Activated CD8-positive, alpha-beta T cell treated with anti-CD3 and anti-CD28 coated beads, Interleukin-2, amount 10 ng/mL, durations not matched to agents 7 days and 5 days (primary cell): ENCODE measurements at places on chromosomes 2 and 18. TPM values are rescaled to one million over a fixed set of nuclear protein-coding genes. Genes with fewer than 3 reads are reported as not detected.

GRCh38 chr2:167510071-167510759 lies 621.9 kb downstream of the XIRP2 start:
- no peaks in the 10 kb centered on the region for H3K4me1 ChIP-seq
- H3K36me3 ChIP-seq, result no peaks in the 10 kb centered on the region
- no peak overlapping the region for H3K27ac ChIP-seq
- no peaks in the 10 kb centered on the region for H3K27me3 ChIP-seq
- no peak for DNase-seq

DNA sequence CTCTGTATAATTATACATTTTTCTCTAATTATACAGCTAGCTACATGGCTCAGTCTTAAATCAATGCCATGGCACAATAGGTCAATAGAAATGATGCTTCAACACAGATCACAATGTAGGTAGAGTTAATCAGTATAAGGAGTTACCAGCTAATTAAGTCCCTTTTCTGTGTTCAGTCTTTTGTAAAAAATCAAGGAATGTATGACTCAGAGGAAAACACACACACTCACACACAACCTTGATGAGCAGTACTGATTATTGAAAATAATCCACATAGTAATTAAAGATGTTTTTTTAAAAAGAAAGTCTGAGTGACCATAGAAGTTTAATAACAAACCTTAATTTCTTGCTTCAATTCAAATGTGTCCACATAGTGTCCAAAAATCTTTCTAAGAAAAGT lies 691.3 kb downstream of the LRP1B start:
- no peaks in the 10 kb centered on the region for H3K36me3 ChIP-seq
- H3K27me3 ChIP-seq, result no peaks in the 10 kb centered on the region
- H3K4me1 ChIP-seq, result no peaks in the 10 kb centered on the region
- no peak for DNase-seq
- no peak overlapping the region for H3K27ac ChIP-seq
- H3K4me3 ChIP-seq, result no peak overlapping the region

- no peak overlapping the region for H3K4me3 ChIP-seq
- H3K27ac ChIP-seq, result no peak overlapping the region
- no peaks in the 10 kb centered on the region for H3K4me1 ChIP-seq
- DNase-seq, result no peak
Observed at GRCh38 chr2:153005071-153005730, 286.8 kb downstream of the ARL6IP6 start.

DNA sequence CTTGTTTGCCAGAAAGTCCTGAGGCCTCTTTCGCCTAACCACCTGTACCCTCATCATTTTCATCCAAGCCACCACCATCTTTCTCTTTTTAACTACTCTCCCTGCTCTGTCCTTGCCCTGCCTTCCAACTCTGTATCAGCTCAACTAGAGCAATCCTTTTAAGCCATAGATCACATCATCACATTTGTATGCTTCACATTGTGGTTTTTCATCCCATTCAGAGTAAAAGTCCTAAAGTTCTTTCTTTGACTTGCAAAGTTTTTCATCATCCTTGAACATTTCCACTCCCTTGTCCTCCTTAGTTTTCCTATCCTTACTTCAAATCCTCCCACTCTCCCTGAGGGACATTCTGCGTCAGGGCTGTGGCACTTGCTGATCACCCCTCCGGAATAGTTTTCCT lies 73.9 kb downstream of the SLC39A10 start:
- peaks cover 53% of the 10 kb centered on the region for H3K36me3 ChIP-seq
- no peak for DNase-seq
- H3K27ac ChIP-seq, result peak overlapping the region; percentile 9

DNA sequence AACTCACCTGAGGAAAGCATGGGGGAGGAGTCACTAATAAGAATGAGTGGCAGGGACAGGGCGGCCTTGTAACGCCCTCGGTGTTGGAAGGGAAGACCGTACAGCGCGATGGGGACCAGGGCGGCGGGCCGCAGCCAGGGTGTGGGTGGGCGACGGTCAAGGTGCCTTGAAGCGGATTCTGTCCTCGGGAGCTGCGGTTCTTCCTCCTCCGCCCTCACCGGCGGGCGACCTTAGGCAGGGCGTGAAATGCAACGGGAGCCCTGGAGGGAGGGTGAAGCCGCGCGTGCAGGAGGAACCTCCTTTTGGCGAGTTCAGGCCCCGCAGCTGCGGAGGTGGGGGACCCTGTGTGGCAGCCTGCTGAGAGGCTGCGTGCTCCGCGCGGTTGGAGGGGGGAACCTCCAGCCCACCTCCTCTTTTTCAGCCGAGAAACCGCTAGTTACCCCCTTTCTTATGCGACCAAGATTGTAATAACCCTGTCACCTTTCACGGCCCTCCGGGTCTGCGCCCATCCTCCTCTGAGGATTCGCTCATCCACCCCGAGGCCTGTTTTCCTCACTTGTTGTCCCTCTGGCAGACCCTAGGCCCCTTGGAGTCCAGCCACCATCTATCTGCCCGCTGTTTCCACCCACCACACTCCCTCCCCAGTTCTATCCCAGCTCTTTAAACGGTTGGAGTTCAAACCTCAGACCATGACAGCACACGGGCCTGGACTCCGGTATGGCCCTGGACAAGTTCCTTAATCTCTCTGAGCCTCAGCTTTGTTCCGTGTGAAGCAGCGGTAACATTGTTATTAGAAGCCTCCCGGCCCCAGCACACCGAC lies 823 bp upstream of the RNU2-63P start:
- peak overlapping the region; percentile 98 for H3K4me3 ChIP-seq
- H3K4me1 ChIP-seq, result peaks cover 28% of the 10 kb centered on the region
- H3K27ac ChIP-seq, result peak overlapping the region; percentile 99
- peaks cover 6% of the 10 kb centered on the region for H3K36me3 ChIP-seq

DNA sequence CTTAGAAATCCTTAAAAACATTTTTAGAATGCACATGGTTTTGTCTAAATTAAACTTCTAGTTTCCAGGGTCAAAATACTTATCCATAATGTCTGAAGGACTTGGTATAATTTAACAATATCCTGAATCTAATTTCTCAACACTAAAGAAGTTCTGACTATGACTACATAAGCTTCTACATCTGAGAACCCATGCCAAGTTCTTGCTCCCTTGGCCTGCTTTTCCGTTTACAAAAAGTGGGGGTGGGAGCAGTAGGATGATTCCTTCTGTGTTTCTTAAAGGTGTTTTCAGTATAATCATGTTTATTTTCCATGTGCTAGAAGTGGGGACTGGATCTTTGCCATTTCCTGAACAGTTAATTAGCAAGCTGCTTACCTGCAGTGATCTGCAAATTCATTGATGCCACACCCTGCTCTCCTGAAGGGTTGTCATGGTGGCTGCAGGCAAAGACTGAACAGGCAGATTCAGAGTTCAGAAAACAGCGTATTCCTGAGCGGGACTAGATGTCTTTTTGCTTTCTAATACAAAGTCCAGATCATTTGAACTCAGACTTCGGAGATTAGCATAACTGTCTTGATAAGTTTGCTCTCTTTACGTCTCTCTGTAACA lies 36.2 kb downstream of the ADNP2 start:
- DNase-seq, result no peak
- peaks cover 20% of the 10 kb centered on the region for H3K36me3 ChIP-seq
- no peak overlapping the region for H3K4me3 ChIP-seq
- H3K27ac ChIP-seq, result no peak overlapping the region

MALT1 gene
- total RNA-seq, result 52.7 TPM

ARHGEF33 gene
- 0.08 TPM for total RNA-seq

IL36RN gene
- total RNA-seq, result not detected
